ENCODE measurements at places on chromosomes 13 and 19.

- peak; percentile 63 for DNase-seq
Observed at GRCh38 chr13:76210262-76210661, 574.1 kb downstream of the LMO7 start.

DNA sequence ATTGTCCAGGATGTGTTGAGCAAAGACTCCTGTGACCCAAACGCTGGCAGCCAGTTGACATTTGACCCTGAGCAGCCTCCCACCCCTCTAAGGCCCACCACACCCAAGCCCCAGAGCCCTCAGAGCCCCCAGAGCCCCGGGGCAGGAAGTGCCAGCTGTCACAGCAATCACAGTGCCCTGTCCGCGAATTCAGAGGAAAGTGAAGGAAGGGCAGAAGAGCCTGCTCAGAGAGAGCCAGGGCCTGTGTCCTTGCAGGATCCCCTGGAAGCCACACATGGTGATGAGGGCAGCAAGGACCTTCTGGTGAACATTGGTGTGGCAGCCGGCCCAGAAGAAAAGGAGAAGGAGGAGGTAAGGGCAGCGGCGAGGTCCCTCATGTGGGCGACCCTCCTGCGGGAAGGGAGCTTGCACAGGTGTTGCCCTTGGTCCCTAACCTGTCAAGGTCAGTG, 63.7 kb downstream of the SPATA13 start:
- no peak for DNase-seq

GRCh38 chr13:111519041-111519440, 198.6 kb downstream of the TEX29 start:
- no peak for DNase-seq

GRCh38 chr13:44309794-44310757, 63.5 kb upstream of the SERP2 start:
- DNase-seq, result peak; percentile 24

- peak; percentile 48 for DNase-seq
Observed at GRCh38 chr19:12859546-12859945, 21.2 kb downstream of the MAST1 start.

DNA sequence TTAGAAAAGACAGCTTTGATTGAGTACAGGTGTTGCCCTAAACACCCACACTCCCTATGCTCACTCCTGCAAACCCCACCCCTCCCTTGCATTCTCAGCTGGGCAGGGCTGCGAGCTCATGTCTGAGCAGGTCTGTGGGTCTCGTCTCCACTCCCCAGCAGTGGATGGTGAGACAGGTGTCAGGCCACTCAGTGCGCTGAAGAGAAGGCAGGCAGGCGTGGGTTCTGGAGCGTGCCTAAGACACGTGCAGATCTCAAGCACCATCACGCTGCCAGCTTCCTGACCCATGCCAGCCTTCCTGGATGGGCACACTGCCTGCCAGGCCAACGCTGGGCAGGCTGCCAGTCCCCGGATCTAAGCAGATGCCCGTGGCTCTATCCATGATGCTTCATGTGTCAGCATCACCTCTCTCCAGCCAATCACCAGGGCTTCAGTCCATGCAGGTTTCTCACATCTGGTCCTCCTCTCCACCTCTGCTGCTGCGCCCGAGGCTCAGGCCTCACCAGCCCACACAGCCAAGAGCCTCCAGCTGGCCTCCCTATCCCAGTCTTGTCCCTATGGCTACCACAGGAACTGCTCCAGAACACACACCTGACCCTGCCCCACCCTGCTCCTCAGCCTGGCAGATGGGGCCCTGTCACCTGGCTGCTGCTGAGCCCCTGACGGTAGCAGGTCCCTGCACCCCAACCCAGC, 42.6 kb downstream of the EPS15L1 start:
- no peak for DNase-seq

DNA sequence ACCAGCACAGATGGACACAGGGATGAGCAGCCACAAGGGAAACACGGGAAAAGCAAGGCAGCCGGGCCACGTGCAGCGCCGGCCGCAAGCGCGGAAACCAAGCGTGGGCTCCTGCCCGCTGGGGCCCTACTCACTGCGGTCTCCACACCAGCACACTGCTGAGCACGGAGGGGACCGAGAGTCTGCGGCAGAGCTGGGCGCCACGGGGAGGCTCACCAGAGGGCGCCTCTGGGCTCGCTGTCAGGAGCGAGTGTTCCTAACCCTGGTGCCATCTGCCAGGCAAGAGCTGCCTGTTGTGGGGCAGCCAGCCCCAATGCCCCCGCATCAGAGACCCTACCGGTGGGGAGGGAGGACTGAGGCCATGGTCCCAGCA, 26.5 kb downstream of the MPND start:
- DNase-seq, result peak; percentile 61

DNA sequence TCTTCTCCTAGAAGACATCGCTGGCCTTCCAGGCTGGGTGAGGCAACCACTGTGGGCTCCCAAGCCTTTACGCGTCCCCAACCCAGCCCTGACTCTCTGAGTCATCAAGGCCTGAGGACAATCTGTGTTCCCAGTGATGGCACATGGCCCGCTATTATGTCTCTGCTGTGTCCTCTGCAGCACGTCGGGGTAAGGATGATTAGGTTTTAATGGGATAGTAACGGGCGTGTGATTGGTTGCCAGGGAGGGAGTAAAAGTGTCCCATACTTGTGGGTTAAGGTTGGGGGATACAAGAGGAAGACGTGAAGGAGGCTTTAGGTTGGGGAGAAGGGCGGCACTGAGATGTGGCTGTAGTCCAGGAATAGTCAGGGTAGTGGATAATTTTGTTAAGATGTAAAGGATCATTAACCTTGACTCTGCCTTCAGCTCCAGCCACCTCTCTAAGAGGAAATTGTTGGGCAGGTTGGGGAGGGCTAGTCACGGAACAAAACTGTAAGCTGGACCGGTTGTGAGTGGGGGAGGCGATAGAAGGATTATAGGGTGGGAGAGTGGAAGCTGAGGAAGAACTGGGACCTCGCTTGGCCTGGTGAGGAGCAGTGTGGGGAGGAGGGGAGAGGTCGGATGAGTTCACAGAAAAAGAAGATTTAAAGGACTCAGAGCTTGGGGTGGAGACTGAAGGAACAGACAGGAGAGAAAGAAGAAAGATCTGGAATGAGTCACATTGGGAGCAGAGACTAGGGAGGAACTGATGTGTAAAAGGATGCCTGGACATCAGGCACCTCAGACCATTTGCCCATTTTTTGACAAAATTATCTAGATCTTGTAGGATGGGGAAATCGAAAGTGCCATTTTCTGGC, 27.9 kb upstream of the IGFL1 start:
- DNase-seq, result no peak

GRCh38 chr13:27117952-27118351, 53.7 kb downstream of the USP12 start:
- peak; percentile 65 for DNase-seq

GRCh38 chr19:33207903-33208302, 13.8 kb downstream of the LRP3 start:
- no peak for DNase-seq

- no peak for DNase-seq
Observed at GRCh38 chr19:49415102-49415809, 8.0 kb downstream of the PTH2 start.

DNA sequence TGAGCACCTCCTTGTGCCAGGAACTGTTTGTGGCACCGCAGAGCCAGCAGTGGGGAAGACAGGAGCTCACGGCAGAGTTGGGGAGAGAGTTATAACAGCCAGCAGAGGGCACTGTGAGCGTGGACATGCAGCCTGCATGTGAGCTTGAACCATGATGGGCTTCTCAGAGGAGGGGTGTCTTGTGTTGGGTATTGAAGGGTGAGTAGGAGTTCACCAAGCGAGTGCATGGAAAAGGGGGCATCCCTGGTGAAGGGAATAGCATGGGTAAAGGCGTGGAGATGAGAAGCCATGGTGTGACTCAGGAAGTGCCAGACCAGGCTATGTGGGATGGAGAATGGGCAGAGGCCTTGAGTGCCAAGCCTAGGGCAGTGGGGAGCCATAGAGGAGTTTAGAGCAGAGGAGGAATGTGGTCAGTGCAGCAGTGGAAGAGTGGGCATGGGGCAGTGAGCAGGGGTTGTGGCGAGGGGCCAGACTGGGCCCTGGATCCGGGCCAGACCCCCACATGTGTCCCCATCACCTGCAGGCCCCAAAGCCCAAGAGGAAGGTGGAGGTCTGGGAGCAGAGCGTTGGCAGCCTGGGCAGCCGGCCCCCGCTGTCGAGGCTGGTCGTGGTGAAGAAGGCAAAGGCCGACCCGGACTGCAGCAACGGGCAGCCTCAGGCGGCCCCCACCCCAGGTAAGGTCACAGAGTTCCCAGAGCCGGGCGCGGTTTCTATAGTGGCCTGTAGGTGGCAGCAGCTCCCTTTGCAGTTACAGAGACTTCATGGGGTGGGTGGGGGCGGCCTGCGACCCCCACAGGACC, 11.8 kb upstream of the SHD start:
- peak; percentile 62 for DNase-seq

DNA sequence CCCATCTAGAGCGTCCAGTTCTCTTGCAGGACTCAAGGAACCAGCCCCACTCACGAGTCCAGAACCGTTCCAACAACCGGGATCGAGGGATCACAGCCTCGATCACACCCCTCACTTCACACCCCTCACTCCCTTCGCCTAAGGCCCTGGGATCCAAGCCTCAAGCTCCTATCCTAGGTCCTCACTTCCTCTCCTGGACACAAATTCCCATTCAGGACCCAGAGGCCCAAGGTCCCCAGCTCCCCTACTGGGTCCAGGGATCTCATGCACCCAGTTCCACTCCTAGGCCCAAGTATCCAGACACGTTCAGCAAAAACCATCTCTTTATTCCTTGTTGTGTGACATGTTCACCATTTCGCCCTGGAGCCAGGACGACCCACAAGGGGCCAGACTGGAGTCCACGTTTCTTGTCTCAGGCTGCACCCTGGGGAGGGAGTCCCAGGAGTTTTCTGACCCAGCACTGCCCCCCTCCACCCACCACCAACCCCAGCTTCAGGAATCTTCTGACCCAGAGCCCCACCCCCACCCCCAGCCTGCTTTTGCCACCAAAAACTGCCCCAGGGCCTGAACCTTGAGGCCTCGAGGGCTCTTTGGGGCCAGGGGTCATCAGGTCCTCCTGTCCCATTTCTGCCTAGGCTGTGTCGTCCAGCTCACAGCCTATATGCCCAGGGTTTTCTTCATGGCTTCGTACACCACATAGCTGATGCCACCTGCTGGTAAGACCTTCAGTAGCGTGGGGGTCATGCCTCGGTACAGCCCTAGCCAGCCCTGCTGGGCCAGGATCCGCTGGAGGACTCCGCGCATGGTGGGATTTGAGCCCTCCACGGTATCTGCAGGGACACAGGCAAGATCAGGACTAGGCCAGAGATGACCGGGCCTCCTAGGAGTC, 1.4 kb upstream of the KHSRP start:
- DNase-seq, result peak; percentile 18

- DNase-seq, result no peak
Observed at GRCh38 chr13:98267080-98267912, 90.2 kb upstream of the RNF113B start.

GRCh38 chr19:11053817-11054195, 35.5 kb upstream of the LDLR start:
- no peak for DNase-seq

- no peak for DNase-seq
Observed at GRCh38 chr13:99725644-99726043, 224.4 kb downstream of the TM9SF2 start.

DNA sequence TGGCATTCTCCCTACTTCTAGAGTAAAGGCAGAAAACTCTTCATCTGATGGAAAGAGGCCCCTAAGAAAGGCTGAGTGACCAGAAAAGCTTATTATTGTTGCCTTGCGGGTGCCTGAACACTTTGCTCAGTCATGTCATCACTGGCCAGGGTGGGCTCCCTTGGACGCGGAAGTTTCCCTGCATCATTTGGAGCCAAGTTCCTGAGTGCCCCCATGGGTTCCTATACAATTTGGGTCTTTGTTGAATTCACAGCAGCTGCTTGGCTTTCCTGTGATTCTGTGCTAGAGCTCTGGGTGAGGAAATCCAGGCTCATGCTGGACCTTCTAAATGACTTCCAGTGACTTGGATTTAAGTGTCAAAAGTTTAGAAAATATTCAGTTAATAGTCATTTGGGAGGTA, 232.9 kb downstream of the LHFPL6 start:
- DNase-seq, result no peak

DNA sequence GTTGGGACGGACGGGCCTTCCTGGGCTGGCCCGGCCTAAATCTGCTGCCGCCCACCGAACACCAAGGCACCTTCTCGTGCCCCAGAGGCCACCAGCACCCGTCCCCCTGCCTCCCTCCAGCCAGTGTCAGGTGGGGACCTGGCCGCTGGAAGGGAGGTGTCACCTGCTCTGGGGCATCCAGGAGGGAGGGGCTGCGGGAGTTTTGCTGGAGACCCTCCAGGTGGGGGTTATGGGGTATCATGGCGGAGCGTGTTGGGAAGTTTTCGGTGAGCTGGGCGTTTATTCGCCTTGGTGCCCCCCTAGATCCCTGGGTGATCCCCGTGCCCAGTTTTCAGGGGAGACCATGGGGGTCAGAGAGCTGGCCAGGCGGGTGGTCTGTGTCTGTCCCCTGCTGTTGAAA, 9.7 kb downstream of the CSNK1G2 start:
- DNase-seq, result no peak

DNA sequence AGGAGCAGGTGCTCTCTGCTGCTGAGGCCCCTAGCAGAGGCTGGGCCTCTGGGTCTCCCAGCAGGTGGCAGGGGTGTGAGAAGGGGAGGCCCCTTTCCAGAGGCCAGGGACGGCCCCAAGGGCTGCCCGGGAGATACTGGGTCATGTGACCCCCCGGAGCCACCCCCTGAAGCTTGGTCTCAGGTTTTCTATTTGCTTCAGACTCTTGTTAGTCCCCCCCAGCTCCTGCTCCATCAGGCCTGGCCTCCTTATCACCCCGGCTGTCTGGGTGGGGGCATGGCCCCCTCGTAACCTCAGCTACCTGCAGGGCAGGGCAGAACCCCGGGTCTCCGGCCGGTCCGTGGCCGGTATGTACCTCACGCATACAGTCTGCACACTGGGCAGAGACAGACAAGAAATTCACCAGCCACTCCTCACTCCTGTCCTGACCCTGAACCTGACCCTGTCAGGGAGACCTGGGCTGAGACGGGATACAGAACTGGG, 13.2 kb upstream of the TCF3 start:
- no peak for DNase-seq

DNA sequence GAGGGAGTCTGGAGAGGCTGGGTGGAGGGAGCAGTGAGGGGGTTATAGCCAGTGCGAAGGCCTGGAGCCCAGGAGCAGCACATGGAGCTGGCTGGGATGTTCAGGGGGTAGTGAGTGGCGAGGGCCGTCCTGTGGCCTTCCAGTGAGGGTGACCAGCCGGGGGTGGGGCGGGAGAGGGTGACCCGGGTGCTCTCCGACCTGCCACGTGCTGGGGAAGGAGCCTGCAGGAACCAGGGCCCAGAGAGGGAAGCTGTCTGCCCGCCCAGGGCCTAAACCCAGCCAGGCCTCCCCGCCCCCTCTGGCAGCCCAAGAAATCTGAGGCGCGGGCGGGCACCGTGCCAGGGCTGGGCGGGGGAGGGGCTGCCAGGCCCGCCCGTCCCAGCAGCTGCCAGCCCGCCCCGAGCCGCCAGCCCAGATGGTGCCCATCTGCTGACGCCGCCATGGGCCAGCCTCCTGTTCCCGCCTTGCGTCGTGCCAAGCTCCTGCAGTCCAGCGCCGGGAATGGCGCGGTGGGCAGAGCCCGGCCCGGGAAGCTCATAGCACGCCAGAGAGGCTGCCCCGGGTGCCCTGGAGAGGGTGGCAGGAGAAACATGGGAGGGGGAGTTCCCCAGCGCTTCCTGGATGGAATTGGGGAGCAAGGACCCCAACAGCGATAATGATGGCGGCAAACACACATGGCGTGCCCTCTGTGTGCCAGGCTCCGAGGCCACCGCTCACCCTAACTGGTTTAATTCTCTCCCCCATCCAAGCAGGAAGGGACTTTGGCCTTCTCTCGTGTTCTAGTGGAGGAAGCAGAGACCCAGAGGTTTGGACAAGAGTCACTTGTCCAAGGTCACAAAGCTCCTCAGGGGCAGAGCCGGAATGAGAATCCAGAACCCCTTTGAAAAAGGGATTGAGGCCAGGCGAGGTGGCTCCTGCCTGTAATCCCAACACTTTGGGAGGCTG, 21.5 kb downstream of the NFIC start:
- DNase-seq, result peak; percentile 83
